ENCODE measurements at places on chromosomes 3 and 15.

- DNase-seq = no peak
Observed at GRCh38 chr3:65564483-65564882, 474.2 kb downstream of the MAGI1 start.

- DNase-seq = no peak
Observed at GRCh38 chr3:50296721-50297383, 2.4 kb downstream of the HYAL3 start.

DNA sequence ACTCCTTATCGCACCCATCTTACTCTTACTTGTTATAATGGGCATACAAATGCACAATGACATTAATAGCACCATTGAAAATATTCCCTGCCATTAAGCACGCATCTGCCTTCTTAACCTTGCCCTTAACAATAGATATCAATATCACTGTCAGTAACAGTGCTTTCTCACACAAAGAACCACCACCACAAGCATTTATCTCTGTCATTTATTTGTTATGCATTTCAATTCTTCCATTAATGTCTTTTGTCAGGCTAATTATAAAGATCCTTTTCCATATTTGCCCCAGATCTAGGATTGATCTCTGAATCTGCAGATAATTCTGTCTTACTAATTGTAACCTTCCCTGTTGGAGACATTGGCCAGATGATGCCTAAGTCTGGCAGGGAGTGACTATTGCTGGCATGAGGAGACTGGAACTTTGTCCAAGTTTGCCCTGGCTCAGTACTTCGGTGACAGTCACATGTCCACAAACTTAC, 419.6 kb upstream of the TGFBR2 start:
- no peak for DNase-seq

DNA sequence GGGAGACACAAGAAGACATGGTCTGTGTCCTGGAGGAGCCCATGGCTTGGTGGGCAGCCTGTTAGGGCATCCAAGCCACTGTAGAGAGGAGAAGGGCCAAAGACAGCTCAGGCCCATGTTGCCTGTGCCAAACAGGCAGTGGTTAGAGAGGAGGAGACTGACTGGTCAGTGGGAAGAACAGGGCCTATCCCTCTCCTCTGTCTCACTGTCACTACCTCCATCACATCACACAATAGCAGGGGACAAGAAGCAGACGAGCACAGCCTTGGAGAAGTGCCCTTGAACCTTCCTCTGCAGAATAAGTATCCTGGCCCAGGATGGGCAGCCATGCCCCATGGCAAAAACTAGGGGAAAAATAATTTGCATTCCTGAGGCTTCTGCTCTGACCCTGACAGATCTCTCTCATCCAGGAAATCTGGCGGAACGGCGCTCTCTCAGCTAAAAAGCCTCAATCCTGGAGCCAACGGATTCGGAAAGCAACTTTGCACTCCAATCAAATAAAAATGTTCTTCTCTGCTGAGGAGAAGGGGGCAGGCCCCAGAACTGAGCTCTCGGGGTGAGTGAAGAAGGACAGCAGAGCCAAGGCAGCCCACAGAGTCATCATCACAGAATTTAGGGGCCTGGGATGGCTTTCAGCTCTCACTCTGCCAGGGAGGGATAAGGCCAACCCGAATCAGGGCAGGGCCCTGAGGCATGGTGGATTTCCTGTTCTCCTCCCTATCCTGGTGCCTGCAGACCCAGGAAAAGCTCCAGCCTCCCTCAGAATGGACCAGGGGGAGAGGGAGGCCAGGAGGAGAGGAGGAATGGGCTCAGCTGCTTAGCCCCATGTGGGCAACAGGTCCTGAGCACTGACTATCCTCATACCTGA, 1.6 kb downstream of the SHF start:
- no peak for DNase-seq

GRCh38 chr3:71194785-71195184, 388.7 kb downstream of the FOXP1 start:
- no peak for DNase-seq

DNA sequence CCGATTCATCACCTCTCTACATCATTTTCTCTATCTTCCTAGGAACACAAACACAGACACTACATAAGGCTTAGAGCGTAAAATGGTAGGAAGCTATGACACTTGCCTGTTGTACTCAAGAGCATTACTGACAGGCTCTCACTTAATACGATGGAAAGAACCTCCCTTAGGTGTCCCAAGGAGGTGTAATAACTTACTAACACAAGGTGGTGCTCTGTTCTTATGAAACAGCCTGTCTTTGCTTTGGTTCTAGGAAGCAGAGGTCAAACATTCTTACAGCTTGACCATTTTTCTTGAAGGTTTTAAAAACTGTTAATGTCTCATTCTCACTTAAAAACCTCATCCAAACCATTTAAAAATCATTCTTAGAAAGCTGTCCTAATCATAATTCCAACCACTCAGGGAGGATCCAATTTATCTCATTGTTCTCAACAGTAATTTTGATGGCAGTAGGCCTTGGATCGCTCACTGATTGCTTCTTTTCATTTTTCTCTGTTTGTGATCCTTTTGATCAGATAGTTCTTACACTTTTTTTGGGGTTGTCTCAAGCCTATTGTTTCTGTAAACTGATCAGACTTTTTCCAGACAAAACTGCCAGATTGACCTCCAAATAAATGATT, 317.8 kb upstream of the AGTR1 start:
- DNase-seq = peak; percentile 19

- DNase-seq = no peak
Observed at GRCh38 chr15:100111125-100112060, 230.4 kb downstream of the ADAMTS17 start.

GRCh38 chr3:21894459-21895340, 143.7 kb upstream of the ZNF385D start:
- DNase-seq = no peak

- DNase-seq = no peak
Observed at GRCh38 chr3:47892286-47893040, 89.5 kb downstream of the DHX30 start.

GRCh38 chr3:128491691-128491940, 1.4 kb downstream of the GATA2 start:
- no peak for DNase-seq

DNA sequence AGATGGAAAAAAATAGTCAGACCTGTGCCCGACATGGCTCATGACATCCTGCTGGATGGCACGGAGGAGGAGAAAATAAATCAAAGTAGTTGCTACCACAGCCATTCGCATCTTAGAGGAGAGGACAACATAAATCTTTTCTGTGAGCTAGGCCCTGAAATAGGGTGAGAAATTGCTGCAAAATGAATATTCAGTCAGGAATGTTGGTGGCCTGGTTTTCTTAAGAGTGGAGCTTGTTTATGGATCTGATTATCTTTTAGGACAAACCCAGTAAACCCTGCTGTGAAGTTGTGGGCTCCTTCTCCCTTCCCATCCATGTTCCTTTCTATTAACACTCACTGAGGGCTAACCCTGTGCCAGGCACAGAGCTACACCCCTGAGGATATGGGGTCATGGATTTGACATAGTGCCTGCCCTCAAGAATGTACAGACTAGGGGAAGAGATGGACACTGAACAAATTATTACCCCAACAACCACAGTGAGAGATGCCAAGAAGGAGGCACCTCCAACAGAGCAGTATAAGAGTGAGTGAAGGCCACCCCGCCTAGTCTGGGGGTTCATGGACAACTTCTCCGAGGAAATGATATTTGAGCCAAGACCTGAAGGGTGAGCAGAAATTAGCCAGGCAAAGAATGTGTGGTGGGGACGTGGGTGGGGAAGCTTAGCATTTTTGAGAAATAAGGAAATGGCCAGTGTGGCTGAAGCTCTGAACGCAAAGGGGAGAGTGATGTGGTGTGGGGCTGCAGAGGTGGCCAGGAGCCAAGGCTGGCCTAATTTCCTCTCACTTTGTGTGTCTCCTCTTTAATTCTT, 68.9 kb upstream of the ARL8B start:
- no peak for DNase-seq

GRCh38 chr15:90960298-90961091, 5.8 kb downstream of the RCCD1 start:
- DNase-seq = no peak

DNA sequence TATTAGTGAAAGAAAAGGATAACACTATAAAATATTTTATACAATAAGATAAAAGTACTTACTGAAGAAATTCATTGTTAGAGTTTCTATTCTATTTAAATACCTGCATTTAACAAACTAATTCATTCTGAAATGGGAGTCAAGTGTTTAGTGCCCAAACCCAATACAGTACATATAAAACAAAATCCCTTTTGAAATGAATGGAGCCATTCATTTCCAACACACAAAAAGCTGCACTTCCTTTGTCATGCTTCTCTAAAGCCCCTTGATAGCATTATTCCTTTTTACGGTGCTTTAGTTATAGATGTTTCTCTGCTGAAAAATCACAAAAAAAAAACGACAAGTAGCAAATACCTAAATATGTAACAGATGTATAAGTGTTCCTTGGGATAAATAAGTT, 596.3 kb downstream of the ZIC1 start:
- no peak for DNase-seq

GRCh38 chr3:34065901-34066300, 267.5 kb downstream of the PDCD6IP start:
- no peak for DNase-seq
